ENCODE measurements at places on chromosomes 1 and 21.

- no peak for DNase-seq
Observed at GRCh38 chr1:117447661-117448060, 80.4 kb downstream of the MAN1A2 start.

DNA sequence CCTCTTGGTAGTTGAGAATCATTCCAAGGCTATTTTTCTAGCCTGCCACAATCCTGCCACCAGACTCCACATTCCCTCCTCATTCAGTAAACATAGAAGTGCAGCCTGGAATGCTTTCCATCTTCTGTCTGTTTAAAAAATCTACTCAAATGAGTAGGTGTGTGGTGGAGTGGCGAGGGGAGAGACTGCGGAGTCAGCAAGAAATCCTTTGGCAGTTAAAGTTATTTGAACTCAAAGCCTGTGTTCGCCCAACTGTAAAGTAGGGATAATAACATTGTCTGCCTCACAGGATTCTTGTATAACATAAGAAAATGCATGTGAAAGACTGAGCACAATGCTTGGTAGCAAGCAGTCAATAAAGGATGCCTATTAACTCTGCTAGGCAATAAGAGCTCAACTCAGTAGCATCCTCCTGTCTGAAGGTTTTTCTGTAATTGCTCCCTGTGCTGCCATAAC lies 22.2 kb upstream of the DPT start:
- no peak for DNase-seq

- peak; percentile 89 for DNase-seq
Observed at GRCh38 chr1:44808938-44809917, 905 bp downstream of the BTBD19 start.

DNA sequence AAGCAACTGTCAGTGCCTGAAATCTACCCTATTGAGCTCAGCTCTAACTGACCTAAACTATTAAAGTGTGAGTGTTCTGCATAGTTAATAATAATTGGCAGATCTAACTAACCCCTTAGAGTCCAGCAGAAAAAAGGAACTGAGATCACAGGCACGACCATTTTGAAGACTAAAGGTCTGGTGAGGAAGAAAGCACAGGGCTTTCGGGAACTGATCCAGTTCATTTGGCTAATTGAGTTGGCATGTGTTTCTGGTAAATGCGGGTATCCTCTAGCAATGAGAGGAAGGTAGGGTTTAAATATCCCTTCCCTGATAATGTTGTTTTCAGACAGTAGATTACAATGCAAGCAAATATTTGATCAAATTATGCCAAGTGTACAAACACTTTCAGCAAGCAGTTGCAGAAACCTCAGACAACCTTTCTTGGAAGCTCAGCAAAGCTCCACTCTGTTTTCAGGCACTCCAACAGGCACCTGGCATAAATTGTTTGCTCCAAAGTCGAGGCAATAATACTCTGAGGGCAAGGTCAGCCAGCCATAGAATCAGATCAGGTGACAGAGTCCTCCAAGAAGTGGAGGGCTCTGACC lies 100.8 kb downstream of the KCNK1 start:
- DNase-seq: no peak

DNA sequence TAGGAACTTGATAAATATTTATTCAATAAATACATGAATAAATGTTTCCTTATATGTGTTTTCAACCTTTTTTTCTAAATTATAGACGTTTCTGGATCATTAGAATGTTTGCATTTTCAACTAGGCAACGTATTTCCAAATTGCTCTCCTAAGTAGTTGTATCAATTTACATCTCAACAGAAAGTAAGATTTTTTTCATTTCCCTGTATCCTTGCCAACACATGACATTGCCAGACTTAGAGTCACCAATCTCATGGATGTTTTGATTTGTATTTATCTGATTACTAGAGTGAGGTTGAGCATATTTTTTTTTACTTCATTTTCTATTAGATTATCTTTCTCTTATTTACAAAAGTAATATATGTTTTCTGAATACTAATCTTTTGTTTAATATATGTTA lies 22.2 kb upstream of the SMG7 start:
- no peak for DNase-seq

- no peak for DNase-seq
Observed at GRCh38 chr1:20698195-20698910, 19.5 kb downstream of the KIF17 start.

GRCh38 chr1:72937905-72938304 lies 655.6 kb upstream of the NEGR1 start:
- no peak for DNase-seq
